H4 (cell line): ENCODE measurements at places on chromosomes 3 and 15. TPM values are rescaled to one million over a fixed set of nuclear protein-coding genes. Genes with fewer than 3 reads are reported as not detected.

DNA sequence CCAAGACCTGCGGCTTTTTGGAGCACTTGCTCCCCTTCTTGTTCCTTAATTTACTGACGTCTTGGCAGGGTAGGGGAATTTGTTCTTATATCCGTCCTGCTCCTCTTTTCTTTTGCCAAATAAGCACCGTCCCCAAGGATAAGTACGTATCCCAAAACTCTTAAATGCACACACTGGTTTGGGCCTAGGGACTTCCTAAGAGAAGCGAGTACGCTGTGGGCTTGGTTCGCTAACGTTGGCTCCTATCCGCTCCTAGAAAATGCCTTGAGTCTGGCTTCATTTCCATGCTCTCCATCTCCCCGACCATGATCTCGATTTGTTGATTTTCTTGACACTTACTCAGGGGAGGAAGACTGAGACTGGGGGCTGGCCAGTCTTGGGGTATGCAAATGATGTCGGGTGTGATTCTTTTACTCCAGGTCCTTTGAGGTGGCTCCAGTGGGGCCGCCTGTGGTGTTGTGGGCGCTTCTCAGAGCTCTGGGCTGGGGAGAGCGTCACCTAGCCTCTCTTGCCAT lies 1.3 kb downstream of the MYRIP start:
- DNase-seq: no peak

DNA sequence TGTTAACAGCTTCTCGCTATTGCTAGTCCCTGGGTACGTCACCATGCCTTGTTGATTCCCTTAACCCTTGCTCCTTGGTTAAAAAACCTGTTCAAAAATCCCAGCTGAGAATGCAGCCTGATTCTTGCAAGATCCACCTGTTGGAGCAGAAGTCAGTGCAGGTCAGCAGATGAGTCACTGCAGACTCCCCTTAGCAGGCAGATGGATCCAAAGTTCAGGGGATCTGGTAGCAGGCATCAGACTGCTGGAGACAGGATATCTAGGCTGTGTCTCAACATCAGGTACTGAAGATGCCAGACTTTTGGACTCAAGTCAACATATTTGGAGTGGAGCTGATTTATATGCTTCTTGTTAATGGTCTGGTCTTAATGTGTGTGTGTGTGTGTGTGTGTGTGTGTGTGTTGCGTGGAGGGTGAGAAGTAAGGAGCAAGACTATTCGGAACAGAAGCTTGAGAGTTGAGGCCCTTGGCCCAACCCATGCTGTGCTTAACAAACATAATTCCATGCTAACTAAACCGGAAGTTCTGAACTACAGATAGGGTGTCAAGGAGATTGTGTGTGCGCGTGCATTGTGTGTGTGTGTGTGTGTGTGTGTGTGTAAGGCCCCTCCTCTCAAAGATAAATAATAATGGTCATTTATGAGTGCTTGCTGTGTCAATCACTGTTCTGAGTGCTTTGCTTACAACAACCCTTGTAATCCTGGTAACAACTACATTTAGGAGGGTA lies 1.0 kb upstream of the C3orf52 start:
- no peak for DNase-seq

DNA sequence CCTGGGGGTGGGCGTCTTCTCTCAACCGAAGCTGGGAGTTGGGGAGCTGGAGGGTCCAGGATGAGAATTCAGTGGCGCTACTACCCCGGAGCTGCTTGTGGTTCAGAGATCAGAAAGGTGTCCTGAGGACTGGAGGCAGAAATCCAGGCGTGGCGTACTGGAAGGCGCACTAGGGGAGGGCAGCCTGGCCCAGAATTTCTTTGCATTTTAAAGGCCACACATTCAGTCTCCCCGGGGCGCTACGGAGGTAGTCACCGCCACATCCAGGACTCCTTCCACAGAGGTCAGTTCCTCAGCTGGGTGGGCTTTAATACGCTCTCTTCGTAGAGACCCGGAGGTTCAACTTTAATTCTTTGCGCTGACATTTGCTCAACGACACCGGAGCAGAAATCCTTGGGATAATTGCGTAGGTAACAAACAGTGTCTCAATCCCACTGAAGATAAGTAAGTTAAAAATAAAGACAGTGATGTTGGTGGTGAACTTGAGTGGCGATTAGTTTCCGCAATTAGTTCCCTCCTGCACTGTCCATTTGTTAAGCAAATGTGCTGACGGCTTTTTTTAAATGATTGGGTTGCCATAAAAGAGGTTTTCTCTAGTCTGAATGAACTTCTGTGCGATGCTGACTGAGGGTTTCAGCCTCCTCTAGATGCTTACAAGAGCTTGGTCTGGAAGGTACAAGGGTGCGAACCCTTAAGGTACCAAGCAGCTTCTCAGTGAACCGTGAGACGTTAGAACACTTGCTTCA lies 535 bp downstream of the MCTP2 start:
- DNase-seq: peak; percentile 35

DNA sequence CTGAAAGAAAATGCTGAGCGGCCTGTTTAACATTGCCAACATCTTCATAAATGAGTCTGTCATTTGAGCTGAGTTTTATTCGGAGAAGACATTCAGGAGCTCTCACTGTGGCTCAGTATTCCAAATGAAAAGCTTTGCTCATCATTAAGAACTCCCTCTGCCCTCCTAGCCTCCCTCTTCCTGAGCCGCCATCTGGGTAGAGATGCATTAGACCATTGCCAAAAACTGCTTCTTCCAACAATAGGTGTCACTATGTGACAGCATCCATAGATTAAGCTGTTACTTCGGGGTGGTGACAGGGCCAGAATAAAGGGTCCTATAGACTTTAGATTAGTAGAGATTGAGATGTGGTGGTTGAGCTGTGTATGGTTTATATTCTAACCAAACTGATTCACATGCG lies 501.4 kb upstream of the NR2F2 start:
- no peak for DNase-seq

DNA sequence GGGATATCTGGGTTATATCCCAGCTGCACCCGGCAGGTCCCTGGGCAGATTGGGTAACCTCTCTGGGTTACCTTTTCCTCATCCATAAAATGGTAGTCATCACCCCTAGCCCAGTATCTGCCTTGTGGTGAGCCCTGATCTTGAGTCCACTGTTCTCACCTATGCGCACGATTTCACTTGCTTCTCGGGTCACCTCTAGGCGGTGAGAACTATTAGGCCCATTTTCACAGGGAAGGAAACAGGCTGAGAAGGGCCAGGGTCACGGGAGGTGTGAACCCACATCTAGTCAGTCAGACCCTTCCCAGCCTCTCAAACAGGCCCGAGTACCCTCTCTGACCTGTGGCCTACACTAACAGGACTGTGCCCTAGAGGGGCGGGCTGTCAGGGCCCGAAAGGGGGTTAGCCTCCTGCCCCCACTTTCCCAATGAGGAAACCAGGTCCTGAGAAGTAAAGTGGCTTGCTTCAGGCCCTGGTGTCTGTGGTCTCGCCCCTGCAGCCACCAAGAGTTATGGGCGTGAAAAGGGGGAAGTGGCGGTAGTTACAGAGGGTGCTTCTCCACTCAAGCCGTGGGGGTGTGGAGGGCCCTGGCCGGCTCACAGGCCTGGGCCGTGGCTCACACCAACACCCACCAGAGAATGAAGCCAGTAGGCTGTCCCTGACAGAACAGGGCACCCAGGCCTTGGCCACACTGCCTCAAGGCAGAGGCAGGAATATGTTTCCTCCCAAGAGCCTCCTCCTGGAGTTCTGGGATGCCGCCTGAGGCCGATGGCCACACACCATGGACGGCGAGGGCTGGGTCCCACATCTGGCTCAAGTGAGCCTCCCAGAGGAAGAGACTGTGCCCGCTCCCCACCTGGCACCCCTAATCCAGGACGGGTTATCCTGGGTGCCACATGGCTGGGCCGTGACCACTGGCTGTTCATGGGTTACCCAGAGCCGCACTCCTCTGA lies 19.5 kb downstream of the PSTPIP1 start:
- no peak for DNase-seq

DNA sequence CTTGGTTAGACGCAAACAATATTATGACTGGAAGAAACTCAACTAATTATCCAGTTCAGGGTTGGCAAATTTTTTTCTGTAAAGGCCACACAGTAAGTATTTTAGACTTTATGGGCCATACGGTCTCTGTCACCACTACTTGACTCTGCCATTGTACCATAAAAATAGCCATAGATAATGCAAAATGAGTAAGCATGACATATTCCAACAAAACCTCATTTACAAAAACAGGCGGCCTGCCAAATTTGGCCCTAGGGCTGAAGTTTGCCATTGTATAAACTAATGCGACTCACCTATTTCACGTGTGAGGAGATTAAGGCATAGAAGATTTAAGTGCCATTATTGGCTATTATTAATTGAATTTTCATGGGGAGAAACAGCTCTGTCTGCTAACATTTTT lies 116.8 kb upstream of the CNTN6 start:
- no peak for DNase-seq

- no peak for DNase-seq
These were observed 591.5 kb upstream of the CFAP20DC start for GRCh38 chr3:59641169-59641899.

DNA sequence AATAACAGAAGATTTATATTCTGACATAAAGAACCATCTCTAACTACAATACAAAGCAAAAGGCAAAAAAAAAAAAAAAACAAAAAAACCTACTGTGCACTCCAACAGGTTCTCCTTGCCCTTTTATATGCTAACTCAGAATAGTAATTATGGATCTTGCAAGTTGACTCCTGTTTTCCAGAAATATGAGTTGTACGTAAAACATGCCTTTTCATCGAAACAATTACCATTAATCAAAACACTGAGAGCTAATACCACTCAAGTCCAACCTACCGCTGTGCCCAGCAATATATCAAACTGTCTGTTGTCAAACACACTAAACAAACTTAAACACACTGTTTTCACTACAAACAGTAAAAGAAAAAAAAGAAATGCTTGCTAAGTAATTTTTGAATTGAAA lies 389.8 kb downstream of the TBC1D5 start:
- DNase-seq: no peak

GRCh38 chr3:58041182-58041825 lies 33.1 kb downstream of the FLNB start:
- no peak for DNase-seq

DNA sequence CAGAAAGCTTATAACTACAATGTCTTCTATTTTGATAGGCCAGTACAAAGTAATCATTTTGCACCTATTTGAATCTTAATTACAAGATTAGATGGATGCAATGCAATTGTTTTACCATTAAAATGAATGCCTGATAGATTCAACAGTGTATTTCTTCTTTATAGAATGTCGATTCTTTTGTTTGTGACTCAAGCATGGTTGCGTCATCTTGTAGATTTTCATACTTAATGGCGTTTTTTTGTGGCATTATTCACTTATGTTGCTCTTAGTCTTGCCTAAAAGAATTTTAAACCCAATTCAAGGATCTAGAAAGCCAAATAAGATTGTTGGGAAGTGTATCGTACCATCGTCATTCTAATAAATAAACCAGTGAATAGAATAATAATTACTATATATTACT lies 21.4 kb downstream of the ZBTB38 start:
- no peak for DNase-seq

DNA sequence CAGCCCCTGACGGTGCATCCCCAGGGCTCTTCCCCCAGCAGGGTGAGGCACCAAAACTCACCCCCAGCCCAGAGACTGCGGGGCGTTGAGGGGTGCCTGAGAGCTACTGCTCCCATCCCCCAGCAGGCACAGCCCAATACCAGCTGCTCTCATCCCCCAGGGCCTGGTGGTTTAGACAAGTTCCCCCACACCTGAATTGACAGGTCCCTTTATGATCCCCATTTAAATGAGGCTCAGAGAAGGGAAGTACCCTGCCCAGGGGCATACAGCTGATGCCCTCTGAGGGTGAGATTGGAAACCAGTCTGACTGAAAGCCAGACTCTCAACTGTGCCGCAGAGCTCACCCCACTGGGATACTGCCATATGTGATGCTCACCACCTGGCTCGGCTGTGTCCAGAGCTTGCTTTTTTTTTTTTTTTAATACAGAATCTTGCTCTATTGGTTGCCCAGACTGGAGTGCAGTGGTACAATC lies 20.1 kb downstream of the DUSP7 start:
- DNase-seq: no peak

DNA sequence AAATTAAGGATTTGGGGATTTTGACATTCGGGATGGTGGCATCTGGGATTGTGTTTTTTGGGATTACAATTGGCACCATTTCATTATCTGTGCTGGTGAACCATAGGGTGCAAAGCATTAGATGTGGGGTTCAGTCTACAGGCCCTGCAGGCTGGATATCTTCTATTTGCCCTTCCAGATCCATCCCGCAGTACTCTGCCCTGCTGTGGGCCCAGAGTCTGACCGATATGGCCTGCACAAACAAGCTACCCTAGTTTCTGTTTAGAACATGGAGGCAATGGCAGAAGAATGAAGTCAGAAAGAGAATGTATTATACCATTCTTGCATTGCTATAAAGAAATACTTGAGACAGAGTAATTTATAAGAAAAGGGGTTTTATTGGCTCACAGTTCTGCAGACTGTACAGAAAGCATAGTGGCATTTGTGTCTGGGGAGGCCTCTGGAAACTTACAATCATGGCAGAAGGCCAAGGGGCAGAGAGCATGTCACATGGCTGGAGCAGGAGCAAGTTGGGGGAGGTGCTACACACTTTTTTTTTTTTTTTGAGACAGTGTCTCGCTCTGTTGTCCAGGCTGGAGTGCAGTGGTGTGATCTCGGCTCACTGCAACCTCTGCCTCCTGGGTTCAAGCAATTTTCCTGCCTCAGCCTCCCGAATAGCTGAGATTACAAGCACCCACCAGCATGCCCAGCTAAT lies 93.7 kb downstream of the NCEH1 start:
- DNase-seq: no peak

DNA sequence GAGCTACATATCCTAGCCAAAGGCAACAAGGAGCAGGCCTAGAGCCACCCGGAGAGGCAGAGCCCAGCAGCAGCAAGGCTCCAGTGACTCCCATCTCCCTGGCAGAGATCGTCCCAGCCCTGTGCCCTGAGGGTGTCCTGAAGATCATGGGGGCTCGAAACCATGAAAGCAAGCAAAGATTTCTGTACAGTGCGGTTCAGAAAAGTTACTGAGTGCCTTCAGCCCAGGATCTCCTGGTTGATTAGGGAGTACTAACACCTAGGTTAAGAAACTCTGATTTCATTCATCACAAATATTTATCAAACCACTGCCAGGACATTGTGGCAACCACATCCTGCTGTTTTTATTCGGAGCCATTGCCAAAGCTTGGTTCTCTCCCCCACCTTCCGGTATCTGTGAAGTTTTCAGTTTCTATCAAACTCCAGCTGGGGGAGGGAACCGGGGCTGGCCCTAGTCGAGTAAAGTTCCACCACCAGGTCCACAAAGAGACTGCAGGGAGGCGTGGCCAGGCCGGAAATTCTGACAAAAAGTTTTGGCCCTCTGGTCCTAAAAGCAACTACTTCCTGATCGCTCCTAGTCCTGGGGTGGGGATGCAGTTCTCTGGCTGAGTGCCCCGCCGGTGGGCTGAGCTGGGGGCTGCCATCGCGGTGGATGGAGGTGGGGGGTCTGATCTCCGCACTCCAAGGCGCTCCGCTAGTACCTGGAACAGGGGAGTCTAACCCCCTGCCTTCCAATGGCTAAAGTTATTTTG lies 1.2 kb downstream of the RAB43 start:
- peak; percentile 96 for DNase-seq

The LSMEM2 gene
- total RNA-seq: not detected in 2 replicates

The TAMM41 gene
- total RNA-seq: 7.6 and 17.2 TPM in 2 replicates

The PRSS50 gene
- not detected in 2 replicates for total RNA-seq

The CIDEC gene
- total RNA-seq: not detected in 2 replicates

The PLSCR2 gene
- total RNA-seq: not detected in 2 replicates

The IMPG2 gene
- 0.06 and 0.08 TPM in 2 replicates for total RNA-seq

The NTRK3 gene
- 0.04 TPM in 1 of 2 replicates, not detected in the other for total RNA-seq

The PRRT3 gene
- 3.0 and 3.4 TPM in 2 replicates for total RNA-seq

The ABCC5 gene
- 8.3 and 10.6 TPM in 2 replicates for total RNA-seq
